Activated gamma-delta T cell treated with Interleukin-2 at 50 U/mL for 16 hours (primary cell): ENCODE measurements at places on chromosomes 3 and 15.

DNA sequence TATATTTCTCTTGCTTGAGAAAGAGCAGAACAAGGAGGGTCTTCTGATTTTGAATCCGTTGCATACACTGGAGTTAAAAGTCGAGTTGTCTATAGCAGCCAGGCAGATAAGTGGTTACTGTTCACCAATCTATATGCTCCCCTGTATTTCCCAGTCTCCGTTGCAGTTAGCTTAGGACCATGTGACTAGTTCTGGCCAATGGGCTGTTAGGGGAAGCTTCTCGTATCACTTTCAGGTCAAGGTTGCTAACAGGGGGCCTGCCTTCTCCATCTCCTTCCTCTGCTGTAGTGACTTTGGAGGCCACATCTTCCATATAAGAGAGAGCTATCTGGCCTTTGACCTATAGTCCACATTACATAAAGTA, 188.5 kb upstream of the KBTBD8 start:
- no peak for DNase-seq

DNA sequence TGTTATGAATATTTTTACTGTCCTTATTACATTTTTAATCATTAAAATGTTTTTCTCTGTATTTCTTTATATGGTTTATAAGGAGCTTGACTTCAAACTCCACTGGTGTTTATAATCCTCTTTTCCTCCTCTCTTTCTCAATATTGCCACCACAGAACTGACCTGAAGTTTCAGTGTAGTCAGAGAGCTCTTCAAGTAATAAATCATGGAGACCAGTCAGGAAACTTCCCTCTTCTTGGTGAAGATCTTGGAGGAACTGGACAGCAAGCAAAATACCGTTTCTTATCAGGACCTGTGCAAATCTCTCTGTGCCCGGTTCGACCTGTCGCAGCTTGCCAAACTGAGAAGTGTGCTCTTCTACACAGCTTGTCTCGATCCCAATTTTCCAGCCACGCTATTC, 23.8 kb downstream of the MINAR1 start:
- DNase-seq, result no peak

DNA sequence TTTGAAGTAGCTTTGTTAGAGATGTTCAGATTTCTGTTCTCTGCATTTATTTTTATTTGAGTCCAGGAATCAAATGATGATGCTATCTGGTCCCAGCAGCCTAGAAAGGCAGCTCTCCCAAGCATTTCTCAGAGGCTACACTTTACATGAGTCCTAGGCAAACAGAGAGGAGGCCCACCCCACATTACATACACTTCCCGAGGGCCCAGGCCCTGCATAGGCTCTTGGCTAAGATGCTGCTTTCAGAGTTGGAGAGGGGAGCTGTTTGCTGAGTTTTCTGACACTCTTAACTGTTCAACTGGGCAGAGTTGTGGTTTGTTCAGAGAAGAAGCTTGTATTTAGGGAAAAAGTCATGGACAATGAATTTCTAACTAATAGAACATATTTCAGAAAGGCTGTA, 117.9 kb upstream of the RGMA start:
- no peak for DNase-seq

DNA sequence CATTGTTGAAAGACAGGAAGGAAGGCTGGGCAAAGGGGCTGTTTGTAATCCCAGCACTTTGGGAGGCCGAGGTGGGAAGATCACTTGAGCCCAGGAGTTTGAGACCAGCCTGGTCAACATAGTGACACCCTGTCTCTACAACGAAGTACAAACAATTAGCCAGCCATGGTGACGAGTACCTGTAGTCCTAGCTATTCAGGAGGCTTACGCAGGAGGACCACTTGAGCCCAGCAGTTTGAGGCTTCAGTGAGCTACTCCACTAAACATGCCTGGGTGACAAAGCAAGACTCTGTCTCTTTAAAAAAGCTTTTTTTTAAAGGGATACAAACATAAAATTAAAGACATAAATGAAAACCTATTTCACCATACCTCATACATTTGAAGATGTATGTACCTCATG, 11.1 kb downstream of the SERP1 start:
- DNase-seq, result no peak

DNA sequence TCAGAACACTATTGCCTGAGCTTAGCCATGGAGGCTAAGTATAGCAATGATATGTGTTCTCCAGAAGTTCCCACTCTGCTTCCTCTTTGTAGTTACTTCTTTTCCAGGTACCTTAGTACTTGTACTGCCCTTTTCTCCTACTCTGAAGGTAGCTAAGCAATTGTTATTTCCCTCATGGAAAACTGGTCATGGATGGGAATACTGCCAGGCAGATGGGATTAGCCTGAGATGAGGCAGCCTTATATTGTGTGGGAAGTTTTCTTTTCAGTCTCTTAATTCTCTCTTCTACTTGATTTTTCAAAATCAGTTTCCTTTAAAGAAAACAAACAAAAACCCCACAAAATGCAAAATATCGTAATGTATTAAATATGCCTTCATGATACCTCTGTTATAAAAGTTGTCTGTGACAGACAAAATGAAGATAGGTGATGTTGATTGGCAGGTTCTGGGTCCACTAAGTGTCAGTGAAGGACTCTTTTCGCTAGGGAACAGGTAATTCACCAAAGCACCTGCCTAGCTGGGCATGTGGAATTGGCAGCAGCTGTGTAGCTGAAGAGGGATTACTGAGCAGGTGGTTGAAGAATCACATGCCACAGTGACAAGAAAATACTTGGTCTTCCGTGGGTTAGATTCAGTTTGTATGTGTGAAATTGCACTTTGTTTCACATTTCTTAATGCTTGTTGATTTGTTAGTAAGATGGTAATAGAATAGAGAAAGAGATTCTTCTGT, 4.1 kb downstream of the ZNF609 start:
- peak; percentile 12 for DNase-seq

GRCh38 chr15:34160735-34161134, 49.2 kb downstream of the KATNBL1 start:
- no peak for DNase-seq

- DNase-seq, result no peak
Observed at GRCh38 chr3:179189759-179190158, 41.6 kb downstream of the PIK3CA start.

DNA sequence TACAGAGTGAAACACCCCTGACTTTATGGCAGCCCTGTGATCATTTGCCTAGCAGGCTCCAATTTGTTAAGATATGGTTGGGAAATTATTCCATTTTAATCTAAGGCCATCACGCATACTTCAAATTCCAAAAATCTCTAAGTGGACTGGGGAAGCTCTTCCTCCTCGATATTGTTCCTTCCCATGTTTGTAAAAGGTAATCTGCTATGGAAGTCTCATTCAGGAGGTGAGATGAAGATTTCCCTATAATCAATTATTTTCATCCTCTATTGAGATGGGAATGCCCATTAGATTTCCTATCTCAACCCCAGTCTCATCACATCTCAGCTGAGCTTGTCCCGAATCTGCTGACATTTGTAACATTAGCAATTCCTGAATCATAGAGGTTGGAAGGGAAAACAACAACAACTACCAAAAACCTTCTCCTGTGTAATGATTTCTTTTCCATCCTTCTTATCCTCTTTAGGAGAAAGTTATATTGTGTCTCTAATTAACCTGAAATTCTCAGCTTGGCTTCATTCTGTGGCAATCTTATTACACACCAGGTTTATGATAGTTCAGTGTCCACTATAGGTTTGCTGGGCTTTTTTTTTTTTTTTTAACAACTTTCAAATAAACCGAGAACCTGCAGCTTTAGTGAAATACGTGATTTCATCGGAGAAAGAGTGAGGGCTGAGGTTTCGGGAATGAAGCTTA, 2.2 kb upstream of the NR2F2 start:
- no peak for DNase-seq

- DNase-seq, result no peak
Observed at GRCh38 chr3:29478611-29479010, 197.7 kb downstream of the RBMS3 start.

DNA sequence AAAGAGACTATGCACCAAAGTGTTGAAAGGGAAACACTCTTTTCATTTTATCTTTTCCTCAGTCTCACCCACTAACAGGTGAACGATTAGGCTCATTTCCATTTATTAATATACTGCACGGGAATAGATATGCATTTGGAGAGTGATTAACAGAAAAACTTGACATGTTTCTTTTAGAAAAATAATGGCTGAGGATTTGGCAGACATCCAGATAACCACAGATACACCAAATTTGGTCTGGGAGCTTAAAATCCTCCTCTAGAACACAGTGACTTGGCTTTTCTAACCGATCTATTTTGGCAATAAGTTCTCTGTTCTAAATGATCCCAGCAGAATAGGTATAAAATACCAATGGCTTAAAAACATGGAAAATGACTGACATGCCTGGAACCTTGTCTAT, 459.3 kb upstream of the SGO1 start:
- DNase-seq, result no peak

GRCh38 chr15:51163843-51164242, 69.1 kb upstream of the TNFAIP8L3 start:
- no peak for DNase-seq

- no peak for DNase-seq
Observed at GRCh38 chr15:88144921-88145653, 111.5 kb downstream of the NTRK3 start.

- no peak for DNase-seq
Observed at GRCh38 chr3:5103743-5104142, 18.3 kb upstream of the ARL8B start.

DNA sequence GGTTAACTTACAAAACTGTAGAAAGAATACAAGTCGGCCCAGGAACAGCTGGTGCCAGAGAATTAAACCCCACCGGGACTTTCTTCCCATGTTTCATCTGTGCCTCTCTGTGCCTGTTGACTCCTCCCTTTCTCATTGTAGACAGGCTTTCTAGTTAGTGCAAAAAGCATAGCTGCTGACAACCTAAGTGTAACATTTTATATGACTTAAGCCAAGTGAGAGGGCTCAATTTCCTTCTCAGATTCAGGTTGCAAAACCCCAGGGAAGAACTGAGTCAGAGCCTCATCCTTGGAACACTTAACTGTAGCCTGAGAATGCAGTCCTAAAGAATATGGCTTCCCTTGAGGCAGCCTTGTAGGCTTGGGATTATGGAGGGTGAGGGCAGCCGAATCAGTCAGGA, 302.5 kb upstream of the AZI2 start:
- DNase-seq, result no peak
